ENCODE measurements at places on chromosomes 1 and 21.

DNA sequence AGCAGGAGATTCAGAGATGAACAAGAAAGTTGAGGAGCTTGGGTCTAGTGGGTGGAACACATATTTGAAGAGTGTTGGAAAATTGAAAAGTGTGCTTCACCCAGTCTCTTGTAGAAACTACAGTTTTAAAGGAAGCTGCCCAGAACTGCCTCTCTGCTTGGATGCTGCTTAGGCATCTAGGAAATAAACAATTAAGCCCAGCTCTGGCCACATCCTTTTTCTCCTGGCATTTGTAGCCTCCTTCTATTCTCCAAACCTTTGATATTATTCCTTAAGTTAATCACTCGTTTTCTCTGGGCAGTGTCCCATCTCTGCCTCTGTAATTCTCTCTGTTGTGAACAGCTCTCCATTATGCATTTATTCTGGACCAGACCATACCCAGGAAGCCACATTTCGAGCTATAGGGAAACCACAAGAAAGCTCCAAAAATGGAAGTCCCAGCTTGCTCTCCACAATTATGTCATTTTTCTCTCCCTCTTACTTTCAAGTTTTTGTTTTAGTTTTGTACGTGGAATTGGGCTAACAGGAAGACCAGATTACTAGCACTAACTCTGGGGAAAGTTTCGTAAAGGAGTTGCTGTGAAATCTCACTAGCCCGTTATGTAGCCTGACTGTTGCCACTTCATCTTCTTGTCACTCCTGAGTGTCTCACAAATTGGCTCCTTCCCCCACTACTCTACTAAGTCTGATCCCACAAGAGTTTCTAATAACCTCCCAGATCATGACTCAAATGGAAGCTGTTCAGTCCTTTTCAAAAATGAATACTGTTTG is 102.2 kb downstream of the NTMT2 start:
- H3K27me3 ChIP-seq, result no peaks in the 10 kb centered on the region
- H3K36me3 ChIP-seq, result no peaks in the 10 kb centered on the region
- H3K4me3 ChIP-seq, result no peak overlapping the region

- H3K27ac ChIP-seq, result no peak overlapping the region
- no peaks in the 10 kb centered on the region for H3K4me1 ChIP-seq
- DNase-seq, result no peak
- H3K36me3 ChIP-seq, result no peaks in the 10 kb centered on the region
- H3K4me3 ChIP-seq, result no peak overlapping the region
Observed at GRCh38 chr1:4784761-4785160, 130.4 kb downstream of the AJAP1 start.

- DNase-seq, result no peak
- no peaks in the 10 kb centered on the region for H3K36me3 ChIP-seq
- H3K27ac ChIP-seq, result no peak overlapping the region
- peaks cover 17% of the 10 kb centered on the region for H3K4me1 ChIP-seq
- H3K4me3 ChIP-seq, result no peak overlapping the region
- H3K27me3 ChIP-seq, result no peaks in the 10 kb centered on the region
Observed at GRCh38 chr1:54365847-54366246, 40.3 kb downstream of the SSBP3 start.

DNA sequence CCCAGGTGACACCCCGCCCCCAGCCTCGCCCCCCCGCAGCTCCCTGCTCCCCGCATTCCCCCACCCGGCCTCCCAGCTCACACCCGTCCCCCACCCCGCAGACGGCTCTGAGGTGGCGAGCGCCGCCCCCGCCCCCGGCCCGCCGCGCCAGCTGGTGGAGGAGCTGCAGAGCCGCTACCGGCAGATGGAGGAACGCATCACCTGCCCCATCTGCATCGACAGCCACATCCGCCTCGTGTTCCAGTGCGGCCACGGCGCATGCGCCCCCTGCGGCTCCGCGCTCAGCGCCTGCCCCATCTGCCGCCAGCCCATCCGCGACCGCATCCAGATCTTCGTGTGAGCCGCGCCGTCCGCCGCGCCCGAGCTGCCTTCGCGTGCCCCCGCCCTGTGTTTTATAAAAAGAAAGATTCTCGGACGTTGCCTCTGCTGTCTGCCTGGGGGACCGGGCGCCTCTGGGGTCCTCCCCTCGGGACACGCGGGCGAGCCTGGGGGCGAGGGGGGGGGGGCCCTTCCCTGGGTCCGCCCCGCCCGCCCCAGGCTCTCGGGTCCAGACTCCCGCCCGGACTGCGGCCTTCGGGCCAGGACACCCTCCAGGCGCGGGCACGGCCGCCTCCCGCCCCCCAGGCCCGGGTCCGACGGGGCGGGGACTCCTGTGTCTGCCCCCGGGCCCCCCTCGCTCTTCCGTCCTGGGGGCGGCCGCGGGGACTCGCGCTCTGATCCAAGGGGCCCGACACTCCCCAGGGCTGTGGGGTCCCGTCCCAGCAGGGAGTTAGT is 1.6 kb upstream of the MMP23B start:
- no peaks in the 10 kb centered on the region for H3K36me3 ChIP-seq
- no peaks in the 10 kb centered on the region for H3K4me1 ChIP-seq
- H3K27me3 ChIP-seq, result peaks cover 8% of the 10 kb centered on the region
- H3K4me3 ChIP-seq, result peak overlapping the region; percentile 14

GRCh38 chr1:113390871-113391648 is 745 bp downstream of the MAGI3 start:
- H3K27me3 ChIP-seq, result no peaks in the 10 kb centered on the region
- peak overlapping the region; percentile 94 for H3K4me3 ChIP-seq
- H3K27ac ChIP-seq, result no peak overlapping the region
- no peaks in the 10 kb centered on the region for H3K36me3 ChIP-seq
- DNase-seq, result peak; percentile 77

Data from H1 (cell line).